HFFc6 (cell line): ENCODE measurements at places on chromosomes 6 and 20. TPM values are rescaled to one million over a fixed set of nuclear protein-coding genes. Genes with fewer than 3 reads are reported as not detected.

DNA sequence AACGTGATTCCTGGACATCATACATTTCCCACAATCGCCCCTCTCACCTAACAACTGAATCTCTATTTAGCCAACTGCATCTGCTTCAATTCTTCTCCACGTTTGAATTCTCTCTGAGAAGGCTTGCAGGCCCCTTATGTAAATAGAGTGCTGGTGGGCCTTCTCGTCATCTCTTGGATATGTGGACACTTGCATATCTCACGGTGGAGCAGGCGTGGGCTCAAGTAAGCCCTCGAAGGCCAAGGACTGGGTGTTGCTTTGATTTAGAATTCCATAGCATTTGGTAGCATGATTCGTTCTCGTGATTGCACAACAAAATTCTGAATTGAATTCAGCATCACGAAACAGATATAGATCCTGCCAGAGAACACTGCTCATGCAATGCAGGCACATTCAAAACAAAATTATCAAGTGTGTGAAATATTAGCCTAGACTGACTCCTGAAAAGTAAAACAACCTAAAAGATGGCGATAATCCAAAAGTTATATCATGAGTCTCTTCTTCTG is 613.6 kb downstream of the TFAP2A start:
- DNase-seq = no peak

DNA sequence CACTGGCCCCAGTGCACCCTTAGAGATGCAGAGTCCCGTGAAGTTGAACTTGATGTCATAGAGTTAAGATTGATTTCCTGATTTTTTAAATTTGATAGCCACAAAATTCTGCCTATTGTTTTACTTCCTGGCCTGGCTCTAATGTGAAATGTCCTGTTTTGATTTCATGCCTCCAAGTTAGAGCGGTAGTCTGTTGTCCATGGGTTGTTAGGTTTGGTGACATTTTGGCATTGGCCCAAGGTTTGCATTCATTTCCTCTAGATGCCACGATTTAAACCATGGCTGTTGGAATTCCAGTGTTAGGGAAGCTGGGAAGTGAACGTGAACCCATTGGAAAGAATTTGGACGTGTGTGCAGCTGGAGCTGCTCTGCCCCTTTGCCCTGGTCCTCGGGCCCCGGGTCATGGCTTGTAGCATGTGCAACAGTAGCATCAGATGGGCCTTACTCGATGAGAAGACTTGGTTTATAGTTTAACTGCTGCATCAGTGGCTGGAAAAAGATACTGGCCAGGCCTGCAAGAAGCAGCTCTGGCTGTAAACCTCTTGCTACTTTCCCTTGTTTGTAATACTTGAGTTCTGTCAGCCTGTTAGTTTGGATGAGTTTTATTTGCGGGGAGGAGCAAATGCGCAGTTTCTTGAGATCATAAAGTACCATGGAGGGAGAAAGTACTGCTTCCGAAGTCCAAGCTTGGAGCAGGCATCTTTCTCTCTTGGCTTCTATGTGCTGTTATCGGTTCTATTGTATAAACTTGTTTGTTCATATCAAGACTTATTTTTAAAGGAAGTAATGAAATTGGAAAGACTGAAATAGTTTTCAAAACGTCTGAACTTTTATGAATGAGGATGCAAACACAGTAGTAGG is 121.4 kb upstream of the CLDN20 start:
- DNase-seq = no peak

DNA sequence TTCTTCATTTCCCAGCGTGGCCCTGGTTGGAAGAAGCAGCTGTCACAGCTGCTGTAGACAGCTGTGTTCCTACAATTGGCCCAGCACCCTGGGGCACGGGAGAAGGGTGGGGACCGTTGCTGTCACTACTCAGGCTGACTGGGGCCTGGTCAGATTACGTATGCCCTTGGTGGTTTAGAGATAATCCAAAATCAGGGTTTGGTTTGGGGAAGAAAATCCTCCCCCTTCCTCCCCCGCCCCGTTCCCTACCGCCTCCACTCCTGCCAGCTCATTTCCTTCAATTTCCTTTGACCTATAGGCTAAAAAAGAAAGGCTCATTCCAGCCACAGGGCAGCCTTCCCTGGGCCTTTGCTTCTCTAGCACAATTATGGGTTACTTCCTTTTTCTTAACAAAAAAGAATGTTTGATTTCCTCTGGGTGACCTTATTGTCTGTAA is 292.7 kb downstream of the ESR1 start:
- DNase-seq = peak; percentile 22

GTSF1L gene
- total RNA-seq = not detected in 3 replicates

GRCh38 chr6:17583811-17584210 is 16.3 kb upstream of the FAM8A1 start:
- peak; percentile 43 for DNase-seq

GRCh38 chr20:34999021-34999451 is 43.4 kb downstream of the MYH7B start:
- DNase-seq = no peak

DNA sequence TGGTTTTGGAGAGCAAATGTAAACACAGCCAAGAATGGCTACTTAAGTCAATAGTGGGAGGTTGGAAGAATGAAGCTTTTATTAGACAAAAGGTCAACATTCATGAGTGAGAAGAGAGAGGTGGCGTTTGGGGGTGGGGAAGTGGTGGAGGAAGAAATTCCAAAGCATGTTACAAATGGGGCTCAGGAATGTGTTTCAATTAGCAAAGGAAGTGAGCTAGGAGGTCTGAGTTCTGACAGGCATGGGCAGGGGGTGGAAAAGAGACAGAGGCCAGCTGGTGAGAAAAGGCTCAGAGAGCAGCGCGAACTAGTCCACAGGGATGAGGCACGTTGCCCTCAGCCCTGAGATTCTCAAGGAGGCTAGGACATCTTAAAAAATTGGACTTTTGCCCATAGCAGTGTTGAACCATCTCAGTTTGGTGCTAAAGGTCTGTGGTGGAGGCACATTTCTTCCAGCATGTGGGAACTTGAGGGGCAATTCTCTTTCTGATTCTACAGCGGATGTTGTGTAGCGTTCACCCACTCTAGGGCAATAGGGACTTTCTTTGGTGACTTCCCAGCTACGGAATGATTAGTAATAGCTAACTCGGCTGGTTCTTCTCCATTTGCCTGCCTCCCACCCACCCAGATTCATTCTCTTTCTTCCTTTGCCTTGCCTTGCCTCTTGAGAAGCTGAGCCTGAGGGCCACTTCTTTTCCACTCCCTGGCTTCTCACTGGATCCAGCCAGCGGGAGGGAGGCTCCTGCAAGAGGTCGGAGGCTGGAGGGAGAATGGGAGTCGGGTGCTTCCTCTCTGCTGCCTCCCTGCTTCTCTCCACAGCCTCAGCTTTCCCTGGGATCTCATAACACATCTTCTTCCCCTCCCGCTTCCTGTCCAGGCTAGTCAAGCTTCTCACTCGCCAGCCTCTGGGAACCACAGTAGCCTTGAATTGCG is 45.1 kb upstream of the NEDD9 start:
- peak; percentile 69 for DNase-seq

POU5F1 gene
- total RNA-seq = 0.17 and 0.42 TPM in 2 replicates

MDFI gene
- total RNA-seq = not detected in 3 replicates

DNA sequence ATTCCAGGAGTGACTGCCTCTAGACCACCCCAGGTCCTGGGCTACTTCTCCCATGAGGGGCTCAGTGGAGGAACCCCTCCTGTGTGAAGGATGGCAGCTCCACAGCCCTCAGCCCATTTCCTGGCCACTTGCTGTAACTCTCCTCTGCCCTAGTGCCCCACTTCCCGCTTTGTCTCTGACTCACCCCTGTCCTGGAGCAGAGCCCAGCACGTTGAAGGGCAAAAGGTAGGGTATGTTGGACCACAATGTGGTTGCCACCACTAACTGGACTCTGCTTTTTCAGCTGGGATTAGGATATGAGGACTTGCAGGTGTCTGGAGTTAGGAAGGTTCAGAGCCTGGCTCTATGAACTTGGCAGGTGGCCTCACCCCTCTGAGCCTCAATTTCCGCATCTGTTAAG is 2.4 kb downstream of the MYBL2 start:
- DNase-seq = peak; percentile 42

DNA sequence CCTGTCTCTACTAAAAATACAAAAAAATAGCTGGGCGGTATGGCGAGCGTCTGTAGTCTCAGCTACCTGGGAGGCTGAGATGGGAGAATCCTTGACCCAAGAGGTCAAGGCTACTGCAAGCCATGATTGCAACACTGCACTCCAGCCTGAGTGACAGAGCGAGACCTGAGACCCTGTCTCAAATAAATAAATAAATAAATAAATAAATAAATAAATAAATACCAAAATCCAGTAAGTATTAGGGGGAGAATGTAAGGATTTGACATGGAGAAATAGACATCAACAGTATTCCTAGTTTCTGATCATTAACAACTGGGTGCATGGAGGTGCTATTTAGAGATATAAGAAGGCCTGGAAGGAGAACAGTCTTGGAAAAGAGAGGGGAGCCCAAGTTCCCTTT is 125.7 kb downstream of the MEI4 start:
- DNase-seq = no peak

ADGRF5 gene
- total RNA-seq = 0.06 TPM in 1 of 2 replicates, not detected in the other

DNA sequence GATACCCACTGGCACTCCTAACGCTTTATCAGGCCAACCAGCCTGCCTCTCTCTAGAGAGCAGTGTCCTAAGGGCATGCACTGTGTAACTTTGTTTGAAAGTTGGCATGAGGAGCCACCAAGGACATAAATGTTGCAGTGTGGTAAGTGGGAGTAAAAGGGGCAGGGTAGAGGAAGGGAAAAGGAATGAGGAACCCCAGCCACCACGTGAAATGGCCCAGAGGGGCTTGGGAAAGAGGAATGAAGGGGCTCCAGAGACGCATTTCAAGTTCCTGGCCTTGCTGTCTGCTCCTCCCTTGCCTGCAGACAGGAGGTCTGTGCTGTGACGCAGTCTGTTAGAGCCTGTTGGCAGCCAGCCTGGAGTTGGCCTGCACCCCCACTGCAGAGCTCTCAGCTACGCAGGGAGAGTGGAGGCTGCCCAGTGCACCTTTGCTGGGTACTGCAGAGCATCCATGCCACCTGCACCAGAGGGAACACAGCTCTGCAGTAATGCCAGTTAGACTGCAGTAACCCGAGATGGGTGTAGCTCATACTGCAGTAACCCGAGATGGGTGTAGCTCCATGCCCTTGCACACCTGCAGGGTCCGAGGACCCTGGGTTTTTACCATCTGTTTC is 86.8 kb upstream of the SNAP25 start:
- no peak for DNase-seq

DNA sequence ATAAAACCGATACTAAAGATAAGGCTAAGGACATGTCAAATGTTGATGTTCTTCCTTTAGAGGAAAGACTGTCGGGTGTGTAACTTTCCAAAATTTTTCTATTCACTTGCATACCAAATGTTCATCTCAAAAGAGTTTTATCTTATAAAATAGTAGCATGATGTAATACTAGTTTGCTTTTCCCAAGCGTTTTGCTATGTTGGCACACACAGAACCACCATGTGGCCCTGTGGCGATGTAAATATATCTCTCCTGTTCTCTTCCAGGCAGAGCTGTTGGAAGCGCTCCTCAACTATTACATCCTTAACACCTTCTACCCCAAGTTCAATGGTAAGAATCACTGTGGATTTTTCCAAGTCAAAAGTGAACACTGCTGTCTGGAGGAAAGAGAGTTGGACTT is 26.5 kb downstream of the LBP start:
- no peak for DNase-seq

- DNase-seq = no peak
These were observed 140.4 kb upstream of the CENPW start for GRCh38 chr6:126199466-126199865.

- DNase-seq = no peak
These were observed 17.9 kb downstream of the MDGA1 start for GRCh38 chr6:37679539-37680476.

- no peak for DNase-seq
These were observed 439.5 kb upstream of the CDH4 start for GRCh38 chr20:60812561-60812960.

NKAPL gene
- total RNA-seq = 0.15 TPM in 1 of 3 replicates, not detected in the others

POLR3F gene
- 10.3 and 10.7 TPM in 2 replicates for total RNA-seq

PRR18 gene
- not detected in 2 replicates for total RNA-seq

DNA sequence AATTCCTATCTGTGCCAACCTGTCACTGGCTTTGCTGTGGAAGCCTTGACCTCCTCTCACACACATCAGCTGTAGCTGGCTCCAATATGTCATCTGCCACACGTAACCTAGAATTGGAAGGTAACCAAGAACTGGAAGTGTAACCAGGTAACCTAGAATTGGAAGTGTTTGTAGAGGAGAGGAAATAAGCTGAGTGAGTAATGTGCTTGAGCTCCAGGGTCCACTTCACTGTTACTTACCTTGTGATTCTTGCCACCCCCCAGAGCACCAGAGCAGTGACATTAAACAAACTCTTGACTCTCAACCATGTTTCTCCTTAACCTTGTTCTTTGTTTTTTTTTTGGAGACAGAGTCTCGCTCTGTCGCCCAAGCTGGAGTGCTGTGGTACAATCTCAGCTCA is 350.5 kb downstream of the NRN1 start:
- no peak for DNase-seq

OPRM1 gene
- total RNA-seq = not detected in 3 replicates

DNA sequence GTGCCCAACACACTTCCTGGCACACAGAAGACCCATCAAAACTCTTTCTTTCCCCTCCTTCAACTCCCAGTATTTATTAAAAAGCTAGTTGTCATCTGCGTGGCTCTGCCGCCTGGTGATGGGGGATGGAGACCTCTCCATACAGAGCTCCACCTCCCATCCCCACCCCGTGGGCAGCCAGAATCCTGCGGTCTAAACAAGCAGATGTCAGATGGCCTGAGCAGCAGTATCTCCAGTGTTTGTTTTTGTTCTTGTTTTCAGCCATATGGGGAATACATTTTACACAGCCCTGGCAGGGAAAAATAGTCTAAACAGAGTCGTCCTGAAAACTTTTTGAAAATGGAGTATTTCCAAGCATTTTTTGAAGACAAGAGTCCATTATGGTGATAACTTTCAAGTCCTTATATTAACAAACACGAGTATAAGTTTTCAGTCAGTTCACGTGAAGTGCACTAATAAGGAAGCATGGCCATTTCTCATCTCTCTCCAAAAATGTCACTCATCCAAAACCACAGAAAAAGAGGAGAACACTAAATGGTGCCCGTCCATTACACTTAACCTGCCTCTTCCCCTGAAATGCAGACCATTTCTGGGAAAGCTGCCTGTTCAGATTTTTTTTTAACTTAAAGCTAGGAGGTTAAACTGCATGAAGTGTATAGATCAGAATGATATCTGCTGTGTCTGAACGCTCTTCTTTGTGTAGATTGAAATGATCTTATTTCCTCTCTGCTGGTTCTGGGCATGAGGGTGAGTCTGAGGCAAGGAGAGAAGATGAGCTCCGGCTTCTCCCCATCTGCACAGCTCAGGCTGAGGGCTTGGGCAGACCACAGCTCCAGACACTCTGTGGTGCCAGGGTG is 91.0 kb downstream of the TCP11 start:
- DNase-seq = no peak

DNA sequence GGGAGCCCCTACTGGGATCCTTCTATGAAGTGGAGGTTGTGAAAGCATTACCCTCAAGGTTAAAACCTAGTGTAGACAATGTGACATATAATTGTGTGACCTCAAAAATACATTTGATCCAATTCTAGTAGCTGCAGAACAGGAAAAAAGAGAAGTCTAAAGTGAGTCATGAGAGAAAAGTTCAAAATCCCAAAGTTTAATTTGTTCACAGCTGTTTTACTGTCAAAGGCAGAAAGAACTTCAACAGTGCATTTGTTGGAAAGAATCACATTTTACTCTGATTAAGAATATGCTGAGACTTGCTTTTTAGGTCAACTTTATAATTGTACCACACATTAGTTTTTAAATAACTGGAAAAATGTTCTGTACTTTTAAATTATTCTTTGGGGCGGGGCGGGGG is 1027.4 kb upstream of the FLRT3 start:
- DNase-seq = no peak

FAM110A gene
- total RNA-seq = 3.6 to 6.3 TPM (median 6.3 TPM) in 3 replicates
